Retina (tissue), 1 donor: ENCODE measurements at places on chromosomes 2 and 18.
A peak's percentile ranks its signal among the peaks of the same experiment; 100 is the strongest.

GRCh38 chr18:36402765-36403396 is 105.4 kb downstream of the FHOD3 start:
- no peak for DNase-seq

GRCh38 chr2:130389783-130390182 is 33.9 kb downstream of the PTPN18 start:
- no peak for DNase-seq

DNA sequence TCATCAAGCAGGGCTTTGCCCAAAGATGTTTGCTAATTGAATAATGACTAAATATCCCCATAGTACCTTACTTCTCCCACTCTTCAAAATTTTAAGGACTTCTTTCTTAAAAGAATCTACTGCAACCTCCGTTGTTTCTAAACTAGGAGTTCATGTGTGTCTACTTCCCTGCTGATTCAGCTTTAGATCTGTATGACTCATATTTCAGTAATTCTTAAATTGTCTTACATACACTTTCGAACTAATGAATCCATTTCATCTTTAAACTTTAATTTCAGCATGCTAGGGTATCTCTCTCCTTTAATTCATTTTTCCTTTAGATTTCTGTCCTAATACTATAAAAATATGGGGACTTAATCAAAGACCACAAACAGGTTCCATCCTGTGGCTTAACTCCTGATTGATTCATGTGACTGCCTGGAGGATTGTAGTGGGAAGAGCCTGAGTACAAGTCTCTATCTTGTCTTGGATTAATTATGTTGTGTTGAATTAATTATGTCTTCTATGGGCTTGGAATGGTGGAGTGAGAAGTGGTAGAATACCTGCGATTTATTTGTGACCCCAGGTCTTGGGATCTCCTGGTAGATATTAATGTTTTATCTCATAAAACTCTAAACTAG is 24.9 kb upstream of the COL5A2 start:
- DNase-seq = no peak

DNA sequence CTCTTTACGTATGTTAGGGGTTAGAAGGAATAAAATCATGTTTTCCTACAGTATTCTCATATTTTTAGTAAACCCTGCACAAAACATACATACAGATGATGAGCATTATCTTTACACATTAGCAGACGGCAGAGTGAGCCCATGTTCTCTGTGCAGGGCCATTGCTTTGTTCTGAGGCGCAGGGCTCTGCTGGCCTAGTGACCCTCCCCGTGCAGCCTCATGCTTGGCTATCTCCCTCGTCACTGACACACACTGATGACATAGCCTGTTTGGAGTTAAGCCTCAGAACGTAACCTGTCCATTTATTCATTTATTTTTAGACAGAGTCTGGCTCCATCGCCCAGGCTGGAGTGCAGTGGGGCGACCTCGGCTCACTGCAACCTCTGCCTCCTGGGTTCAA is 115.9 kb upstream of the FOSL2 start:
- no peak for DNase-seq

DNA sequence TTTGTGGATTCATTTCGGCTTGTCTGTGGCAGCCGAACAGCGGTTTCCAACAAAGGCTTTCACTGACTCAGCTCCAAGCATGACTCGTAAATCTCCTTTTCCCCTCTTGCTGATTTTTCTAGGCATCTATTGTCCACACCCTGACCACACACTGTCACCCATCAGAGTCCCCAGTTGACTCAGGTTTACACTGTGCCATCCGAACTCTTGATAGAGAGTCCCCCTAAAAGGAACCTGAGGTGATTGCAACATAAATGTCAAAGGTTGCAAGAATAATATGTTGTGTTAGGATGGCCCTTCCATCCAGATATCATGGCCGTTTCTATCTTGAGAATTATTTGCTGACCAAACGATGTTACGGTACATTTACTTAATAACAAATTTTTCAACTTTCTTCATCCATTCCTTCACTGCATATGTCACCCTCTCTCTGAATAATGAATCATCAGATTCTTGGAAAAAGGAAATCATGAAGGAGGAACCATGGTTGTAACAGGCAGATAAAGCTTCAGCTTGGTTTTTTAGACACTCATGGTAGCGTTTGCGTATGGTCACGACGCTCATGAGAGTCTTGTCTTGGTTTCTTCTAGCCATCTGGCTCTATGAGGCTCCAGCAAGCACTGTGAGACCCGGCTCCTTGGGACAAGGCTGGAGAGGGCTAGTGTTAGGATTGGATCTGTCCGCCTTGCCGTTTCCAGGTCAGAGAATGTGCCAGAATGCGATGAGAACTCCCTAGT is 72.1 kb downstream of the NPAS2 start:
- no peak for DNase-seq

DNA sequence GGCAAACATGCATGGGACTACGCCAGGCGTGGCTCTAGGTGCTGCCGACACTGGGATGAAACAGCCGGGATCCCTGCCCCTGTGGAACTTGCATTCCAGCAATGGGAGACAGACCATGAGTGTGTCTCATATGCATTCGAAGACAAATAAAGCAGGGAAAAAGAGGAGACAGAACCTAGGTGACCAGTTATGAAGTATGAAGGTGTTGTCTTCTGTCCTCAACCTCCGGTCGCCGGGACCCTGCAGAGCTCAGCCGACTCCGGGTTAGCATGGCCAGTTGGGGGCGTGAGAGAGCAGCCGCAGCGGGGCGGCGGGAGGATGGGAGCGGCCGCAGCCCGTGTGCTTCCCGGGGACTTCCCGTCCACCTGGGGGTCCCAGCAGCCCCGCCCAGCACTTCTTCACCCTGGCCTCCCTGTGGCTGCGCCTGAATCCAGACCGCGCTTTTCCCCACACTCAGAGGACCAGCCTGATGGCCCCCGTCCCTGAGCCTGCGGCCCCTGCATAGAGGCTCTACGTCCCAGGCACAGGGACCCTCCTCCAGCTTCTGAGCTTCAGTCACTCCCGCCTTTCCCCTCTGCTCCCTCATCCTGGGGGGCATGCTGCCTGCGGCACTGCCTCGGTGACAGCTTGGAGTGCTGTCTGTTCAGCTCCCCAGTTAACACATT is 11.4 kb downstream of the ID2 start:
- peak; percentile 77 for DNase-seq

DNA sequence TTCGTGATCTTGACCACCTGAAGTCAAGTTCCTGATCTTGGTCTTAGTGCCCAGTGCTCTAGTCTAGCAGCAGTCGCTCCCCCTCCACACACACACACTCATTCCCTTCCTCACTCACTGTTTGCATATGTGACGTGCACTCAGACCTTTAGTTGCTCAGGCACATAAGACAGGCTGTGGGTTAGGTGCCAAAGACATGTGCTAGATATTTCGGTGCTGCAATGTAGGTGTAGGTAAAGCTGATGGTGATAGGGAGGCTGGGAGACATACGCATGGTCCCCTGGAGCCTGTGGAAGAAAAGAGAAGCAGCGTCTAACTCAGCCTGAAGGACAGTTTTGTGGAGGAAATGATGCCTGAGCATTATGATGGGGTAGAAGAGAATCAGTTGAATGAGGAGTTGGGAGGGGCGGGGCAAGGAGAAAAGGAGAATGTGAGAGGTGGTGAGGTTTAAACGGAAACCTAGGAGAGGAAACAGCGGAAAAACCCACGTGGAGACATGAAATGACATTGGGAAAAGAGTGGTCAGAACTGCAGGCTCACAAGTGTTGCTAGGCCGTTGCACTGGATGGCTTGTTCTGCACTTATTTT is 3.8 kb downstream of the TTC39C start:
- DNase-seq = no peak

- DNase-seq = no peak
Measured at GRCh38 chr2:64838817-64839216, 150.4 kb upstream of the SLC1A4 start.

- DNase-seq = no peak
Measured at GRCh38 chr2:45606796-45607195, 4.3 kb downstream of the SRBD1 start.

- DNase-seq = no peak
Measured at GRCh38 chr2:168525020-168525419, 68.9 kb downstream of the CERS6 start.

DNA sequence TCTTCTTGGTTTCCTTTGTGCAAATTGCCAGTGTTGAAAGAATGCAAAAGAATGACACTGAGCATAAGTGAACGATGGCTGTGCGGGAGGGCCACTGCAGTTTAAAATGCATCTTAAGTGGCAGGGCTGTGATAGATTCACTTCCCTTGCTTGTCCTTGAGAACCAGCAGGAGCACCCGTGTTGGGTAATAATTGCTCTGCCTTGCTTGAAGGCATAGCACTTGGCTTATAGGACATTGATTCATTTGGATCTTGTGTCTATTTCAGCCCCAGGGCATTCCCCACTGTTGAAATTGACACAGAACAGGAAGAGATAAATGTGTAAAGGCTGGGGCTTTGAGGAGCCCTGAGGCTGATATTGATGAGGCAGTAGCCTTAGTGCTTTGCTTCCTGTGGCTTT is 1003.7 kb upstream of the GYPC start:
- peak; percentile 52 for DNase-seq

GRCh38 chr18:79381811-79382311 is 13.9 kb upstream of the NFATC1 start:
- no peak for DNase-seq

DNA sequence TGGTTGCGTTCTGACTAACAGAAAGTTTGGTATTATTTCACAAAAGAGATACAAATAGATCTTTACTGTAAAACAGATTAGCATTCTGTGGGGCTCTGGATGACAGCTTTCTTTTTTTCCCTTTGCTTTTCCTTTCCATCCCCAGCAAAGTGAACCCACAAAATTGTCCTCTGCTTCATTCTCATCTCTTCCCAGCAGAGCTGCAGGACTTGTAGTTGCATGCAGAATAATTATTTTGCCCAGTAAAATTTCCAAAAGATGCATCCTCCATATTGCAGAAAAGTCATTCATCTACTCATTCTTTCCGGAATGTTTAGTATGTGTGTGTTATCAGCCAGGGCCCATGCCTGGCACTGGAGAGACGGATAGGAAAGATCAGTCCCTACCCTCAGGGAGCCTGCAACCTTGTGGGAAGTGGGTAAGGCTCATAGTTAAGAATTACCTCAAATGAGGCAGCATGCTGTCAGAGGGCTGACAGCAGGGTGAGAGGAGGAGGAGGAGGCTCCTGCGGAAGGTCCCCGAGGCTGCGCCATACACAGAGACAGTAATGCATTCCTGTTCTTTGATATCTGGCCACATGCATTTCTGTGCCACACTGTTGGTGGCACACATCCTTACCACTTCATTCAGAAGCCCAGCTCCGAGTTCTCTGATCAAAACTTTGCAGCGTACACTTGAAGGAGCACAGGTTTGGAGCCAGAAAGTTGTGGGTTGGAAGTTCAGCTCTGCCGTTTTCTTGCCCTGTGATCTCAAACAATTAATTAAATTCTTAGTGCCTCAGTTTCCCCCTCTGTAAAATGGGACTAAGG is 225.4 kb downstream of the MYCN start:
- DNase-seq = peak; percentile 32

- peak; percentile 81 for DNase-seq
Measured at GRCh38 chr2:214410918-214411554, at the start of gene VWC2L. Gene VWC2L, plus strand, starts transcription at chr2:214411054. Its CDS starts 3,140 bp downstream, at chr2:214414194.

DNA sequence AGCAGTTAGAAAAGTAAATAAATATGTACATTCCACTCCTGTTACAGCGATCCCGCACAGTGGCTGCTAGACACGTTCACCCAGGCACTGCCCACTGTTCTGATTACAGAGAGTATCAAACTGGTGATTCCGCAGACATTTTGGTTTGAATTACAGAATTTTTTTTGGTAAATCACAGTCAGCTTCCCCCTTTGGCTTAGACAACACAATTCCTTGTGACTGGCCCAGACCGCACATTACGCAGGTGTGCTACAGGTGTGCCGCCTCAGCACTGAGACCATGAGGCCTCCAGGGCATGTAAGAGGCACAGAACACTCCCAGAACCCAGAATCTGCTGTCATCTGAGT is 112.3 kb downstream of the PXDN start:
- no peak for DNase-seq

DNA sequence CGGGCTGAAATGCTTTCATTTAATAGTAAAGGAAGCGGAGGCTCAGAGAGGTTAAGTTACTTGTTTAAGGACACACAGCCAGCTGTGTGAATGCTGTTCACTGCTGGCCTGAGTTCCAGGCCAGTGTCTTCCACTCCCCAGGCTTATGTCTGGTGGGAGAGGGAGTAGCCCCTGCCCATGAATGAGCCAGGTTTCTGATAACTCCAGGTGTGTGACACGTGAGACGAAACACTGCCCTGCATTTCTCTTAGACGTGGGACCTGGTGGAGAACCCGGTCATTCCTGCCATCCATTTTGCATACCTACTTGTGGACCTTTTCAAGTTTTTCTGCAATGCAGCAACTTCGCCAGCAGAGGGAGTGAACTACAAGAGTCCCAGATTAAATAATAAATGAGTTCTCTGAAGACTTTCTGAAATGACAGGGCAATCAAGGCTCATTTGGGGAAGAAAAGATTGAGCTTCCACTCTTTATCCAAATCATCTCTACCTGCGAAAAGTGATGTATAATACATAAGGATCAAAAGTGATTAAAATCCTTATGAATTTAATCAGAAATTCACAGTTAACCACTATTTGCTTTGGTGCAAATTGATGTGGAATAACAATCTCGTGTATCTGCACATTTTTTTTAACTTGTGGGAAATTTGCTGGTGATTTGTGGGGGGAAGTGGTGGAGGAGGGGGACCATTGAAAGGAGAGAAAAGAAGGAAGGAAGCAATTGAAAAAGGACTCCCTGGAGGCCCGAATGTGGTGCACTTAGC is 79.4 kb upstream of the ASB18 start:
- DNase-seq = peak; percentile 78

- DNase-seq = peak; percentile 23
Measured at GRCh38 chr18:56312551-56313335, 325.6 kb downstream of the TXNL1 start.
